ENCODE measurements at places on chromosomes 3 and 15. TPM values are rescaled to one million over a fixed set of nuclear protein-coding genes. Genes with fewer than 3 reads are reported as not detected.

The IL16 gene
- total RNA-seq = 22.7 TPM

GRCh38 chr3:159091936-159092335, 290.1 kb downstream of the MFSD1 start:
- DNase-seq = no peak

DNA sequence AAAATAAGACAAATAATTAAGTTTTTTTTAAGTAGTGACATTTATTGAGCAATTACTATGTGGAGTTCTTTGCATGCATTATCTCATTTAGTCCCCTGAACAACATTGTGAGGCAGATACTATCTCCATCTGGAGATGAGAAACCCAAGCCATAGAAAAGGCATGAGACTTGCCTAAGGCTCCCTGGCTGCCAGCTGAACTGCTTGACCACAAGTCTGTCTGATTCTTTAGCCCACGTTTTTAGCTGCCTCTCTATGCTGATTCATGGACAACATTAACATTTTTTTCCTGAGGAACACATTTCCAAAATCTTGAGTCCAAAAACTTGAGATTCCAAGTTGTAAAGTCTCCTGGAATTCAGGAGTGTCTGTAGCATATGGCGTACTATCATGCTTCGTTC, 263.6 kb upstream of the GOLGA6L4 start:
- no peak for DNase-seq

- DNase-seq = no peak
These were observed 5.2 kb downstream of the HRH1 start for GRCh38 chr3:11159421-11159904.

The CFAP91 gene
- 4.6 TPM for total RNA-seq

DNA sequence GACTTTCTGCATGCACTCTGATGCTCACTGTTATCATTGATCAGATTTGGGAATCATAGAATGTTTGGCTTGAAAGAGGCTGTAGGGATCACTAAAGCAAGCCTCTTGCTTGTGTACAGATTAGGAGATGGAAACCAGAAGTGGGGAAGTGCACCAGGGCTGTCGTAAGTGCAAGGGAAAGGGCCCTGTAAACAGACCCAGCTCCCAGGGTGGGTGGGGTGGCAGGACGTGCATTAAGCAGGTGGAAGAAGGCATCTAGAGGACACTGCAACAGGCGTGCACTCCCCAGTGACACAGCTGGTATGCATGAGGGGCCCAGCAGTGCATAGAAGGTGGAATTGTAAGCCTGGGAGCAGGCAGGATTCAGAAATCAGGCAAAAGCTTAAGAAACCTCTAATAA, 58.0 kb upstream of the SLC7A14 start:
- no peak for DNase-seq

- no peak for DNase-seq
These were observed 175.8 kb downstream of the VGLL4 start for GRCh38 chr3:11467875-11468274.

The PRR20G gene
- total RNA-seq = not detected

DNA sequence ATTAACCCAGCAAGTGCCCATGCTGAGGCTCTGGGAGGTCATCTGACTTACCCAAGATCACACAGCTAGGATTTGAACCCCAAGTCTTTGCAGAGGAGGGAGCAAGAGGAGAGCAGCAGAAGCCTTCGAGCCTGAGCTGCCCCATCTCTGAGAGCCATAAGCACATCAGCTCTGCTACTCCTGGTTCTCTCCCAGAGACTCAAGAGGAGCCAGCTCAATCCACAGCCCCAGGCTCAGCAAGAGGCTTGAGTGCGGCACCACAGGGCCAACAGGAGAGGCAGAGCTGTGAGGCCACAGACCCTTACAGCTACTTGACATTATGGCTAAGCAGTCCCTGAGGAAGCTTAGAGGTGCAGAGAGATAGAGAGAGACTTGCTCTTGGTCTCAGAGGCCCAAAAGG, 15.9 kb upstream of the NTRK3 start:
- no peak for DNase-seq

DNA sequence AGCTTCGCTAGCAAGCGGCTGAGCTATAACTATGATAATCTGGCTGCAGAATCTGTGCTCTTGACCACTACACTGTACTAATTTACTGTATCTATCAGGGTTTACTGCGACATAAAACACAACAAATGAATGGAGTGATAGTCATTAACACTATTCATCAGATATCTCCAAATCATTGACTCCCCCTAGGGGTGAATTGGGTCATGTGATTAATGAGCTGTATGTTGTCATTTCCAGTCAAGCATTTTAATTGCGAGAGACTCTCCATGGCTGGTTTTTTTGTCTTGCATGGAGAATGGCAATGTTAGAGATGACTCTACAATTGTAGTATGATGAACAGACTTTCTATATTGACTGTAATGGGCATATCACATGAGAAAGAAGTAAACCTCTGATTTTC, 10.5 kb upstream of the TM4SF18 start:
- no peak for DNase-seq

DNA sequence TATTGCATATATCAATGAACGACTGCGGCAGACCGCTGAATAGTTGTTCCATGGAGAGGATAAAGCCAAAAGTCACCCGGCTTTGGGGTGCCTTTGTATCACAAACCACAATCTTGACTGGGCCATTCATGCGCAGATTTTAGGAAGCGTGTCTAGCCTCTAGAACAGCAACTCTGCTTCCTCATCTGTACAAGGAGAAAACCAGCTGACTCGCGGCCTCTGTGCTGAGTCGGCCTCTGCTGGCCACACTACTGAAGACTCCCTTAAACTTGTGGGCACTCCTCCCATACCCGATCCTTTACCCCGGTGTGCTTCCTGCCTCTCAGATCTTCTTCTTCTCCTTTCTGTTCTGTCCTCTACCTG, 872 bp downstream of the DLEC1 start:
- DNase-seq = no peak

- DNase-seq = no peak
These were observed 552.6 kb downstream of the NSUN3 start for GRCh38 chr3:94615275-94616065.

- no peak for DNase-seq
These were observed 25.4 kb upstream of the PSMD6 start for GRCh38 chr3:64048631-64049061.

DNA sequence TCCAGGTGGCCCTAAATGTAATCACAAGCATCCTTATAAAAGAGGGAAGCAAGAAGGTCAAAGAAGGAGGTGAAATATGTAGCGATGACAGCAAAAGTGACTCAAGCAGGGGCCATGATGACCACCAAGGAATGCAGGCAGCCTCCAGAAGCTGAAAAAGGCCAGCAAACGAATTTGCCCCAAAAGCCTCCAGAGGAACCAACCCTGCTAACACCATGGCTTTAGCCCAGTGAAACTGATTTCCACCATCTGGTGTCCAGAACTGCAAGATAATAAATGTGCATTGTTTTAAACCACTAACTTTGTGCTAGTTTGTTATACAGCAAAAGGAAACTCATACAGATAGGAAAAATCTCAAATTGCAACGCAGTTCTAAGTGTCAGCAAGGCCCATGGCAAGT, 23.0 kb upstream of the RBSN start:
- DNase-seq = no peak

DNA sequence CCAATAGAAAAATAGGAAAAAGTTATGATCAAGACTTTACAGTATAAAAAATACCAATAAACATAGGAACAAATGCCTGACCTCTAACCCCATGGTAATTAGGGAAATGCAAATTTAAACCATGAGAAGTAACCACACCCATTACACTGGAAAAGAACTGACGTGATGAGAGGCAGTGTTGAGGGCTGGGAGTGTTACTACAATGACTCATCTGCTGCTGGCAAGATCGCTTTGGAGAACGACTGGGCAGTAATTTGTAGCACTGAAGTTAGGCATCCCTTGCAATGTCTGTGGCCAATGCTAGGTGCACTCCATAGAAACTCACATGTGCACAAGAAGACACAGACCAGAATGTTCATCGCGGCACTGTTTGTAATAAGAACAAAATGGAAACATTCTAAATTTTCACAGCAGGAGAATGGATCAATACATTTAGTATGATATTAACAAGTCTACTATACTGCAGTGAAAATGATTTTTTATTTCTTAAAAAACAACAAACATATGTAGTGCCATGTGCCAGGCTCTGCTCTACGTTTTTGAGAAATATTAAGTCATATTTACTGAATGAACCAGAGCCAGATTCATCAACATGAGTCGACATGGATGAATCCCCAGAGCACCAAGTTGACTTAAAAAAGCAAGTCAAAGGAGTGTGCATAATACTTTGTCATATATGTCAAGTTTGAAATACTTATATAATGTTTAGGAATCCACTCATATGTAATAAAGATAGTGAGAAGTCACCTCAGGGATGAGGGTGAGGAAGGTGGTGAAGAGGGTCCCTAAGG, 37.6 kb upstream of the EPHB3 start:
- no peak for DNase-seq

- DNase-seq = no peak
These were observed 46.1 kb downstream of the PLXNA1 start for GRCh38 chr3:127028781-127029657.

DNA sequence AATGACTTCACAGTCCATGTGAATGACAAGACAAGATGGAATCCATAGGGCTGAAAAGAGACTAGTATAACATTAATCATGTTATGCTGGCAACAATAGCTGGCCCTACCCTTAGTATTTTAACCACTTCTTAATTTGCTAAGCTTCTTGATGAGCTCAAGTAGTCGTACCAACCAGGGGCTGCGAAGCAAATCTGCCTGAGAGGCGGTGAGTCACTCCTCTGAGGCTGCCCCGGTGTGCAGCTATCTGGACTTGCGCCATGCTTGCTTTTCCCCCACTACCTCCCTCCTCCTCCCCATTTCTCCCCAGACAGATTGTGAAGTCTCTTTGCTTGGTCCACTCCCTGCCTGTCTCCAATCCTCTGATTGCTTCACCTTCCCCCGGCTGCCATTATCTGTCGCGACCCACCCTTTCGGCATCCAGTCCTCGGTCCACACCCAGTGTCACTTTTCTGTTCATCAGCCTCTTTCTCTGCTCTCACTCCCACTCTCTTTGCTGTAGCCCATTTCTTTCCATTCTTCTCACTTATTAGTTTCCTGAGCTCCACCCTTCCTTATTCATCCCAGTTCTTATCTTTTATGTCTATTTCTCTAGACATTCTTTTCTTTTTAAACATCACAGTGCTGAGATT, 42.7 kb downstream of the DUT start:
- DNase-seq = no peak

GRCh38 chr3:172182797-172183196, 143.4 kb downstream of the FNDC3B start:
- no peak for DNase-seq

The CEP19 gene
- 0.94 TPM for total RNA-seq

The GSK3B gene
- total RNA-seq = 30.1 TPM

- DNase-seq = no peak
These were observed 76.4 kb upstream of the ETV5 start for GRCh38 chr3:186185194-186185787.

DNA sequence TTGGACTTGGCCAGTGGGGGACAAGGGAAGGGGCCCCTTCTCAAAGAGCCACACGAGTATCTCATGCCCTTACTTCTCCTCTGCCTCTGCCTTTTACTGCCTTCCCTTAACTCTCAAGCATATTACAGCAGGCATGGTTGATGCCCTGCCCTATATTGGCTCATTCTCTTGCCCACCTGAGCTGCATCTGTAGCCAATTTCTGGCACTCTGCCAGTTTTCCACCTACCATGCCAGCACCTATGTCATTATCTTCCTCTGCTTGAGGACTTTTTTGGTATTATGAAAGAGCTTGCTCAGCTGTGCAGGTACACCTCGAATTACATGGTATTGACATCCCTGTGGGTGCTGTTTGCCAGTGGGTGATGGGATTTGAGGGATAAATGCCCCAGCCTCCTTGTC, 181.8 kb downstream of the OXSM start:
- no peak for DNase-seq

The CFAP100 gene
- total RNA-seq = not detected

DNA sequence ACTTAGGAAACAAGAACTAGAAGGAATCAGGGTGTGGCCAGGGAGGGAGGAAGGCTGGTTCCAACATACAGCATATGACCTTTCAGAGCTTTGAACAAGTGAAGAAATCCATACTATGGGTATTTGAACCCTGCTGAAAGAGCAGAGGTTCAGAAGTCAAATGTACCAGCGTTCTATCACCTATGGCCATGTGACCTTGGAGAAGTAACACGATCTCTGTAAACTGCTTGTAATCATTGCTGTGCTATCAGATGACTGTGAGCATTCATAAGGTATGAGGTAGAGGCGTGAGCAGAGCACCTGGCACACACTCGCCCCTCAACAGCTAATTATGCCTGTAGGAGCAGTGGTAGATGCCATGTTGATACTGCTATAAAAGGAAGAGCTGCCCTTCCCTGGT, 55.2 kb downstream of the KLHL6 start:
- DNase-seq = no peak

DNA sequence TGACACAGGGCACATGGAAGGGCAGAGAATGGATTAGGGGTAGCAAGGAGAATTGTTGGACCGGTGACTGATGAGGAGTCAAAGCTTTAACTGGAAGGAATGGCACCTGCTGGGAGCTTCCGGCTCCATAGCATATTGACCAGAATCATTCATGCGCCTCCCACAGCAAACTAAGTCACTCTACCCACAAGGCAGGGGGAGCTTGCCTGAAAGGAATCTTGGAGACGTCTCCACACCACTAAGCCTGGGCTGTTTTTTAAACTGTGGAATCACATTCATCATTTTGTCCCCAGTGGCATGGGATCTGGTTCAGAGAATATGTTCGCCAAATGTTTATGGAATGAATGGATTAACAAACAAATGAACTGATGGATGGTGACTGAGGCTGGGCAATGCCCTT, 57.0 kb upstream of the ITGA11 start:
- DNase-seq = no peak

- DNase-seq = no peak
These were observed 33.4 kb upstream of the RSL24D1 start for GRCh38 chr15:55230051-55230670.

DNA sequence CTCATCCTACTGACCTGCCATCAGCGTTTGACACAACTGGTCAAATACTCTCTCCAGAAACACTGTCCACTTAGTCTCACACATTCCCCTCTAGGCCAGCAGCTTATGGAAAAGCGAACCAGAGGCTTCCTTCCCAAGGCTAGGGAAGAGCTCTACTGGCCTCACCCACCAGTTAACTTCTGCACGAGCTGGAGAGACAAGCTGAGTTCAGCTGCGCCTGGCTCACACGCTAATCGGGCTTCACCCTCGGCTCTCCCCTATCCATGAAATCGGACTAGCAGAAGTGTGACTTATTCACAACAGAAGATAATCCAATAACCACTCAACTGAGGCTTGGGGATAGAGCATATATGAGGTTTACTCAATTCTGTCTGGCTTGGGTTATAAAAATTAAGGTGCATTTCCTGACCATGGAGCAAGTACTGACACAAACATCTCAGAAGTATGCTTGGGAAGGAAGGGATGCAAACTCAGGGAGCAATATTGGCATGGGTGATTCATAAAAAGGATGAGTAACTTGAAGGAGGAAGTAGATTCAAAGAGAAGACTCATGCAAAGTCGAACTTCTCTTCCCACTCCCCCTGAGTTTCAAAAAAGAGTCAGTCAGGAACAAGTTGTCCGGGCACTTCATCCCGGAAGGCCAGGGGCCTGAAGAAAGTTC, 73.1 kb downstream of the XXYLT1 start:
- no peak for DNase-seq
